ENCODE measurements at places on chromosomes 6 and 20.
A peak's percentile ranks its signal among the peaks of the same experiment; 100 is the strongest.

GRCh38 chr20:10177326-10177725 is 41.3 kb upstream of the SNAP25 start:
- no peak for DNase-seq

DNA sequence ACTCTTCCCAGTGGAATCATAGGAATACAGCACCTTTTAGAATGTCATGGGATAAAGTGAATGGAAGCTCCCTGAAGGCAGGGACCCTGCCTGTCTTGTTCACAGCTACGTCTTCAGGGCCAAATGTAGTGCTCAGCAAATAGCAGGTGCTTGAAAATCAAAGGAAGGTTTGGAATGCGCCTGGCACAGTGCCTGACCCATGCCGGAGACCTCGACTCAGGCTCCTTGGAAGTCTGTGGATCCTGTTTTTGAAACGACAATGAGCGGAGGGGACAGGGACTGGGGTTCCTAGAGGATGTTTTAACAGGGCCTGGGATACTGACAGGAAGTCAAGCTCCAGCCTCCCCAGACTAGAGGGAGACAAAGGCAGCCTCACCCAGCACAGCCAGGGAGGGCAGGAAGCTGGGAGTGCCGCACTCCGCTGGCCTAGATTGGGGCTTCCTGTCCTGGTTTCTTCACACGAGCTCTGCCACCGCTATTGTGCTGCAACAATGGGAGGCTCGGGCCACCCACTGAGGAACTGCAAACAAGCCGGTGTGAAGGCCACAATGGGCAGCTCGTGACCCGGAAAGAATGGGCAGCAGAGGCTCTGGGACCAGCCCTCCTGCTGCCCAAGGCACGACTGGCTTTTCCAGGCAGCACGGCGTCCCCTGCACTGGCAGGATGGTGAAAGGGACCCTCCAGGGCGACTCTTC is 76.7 kb downstream of the PREX1 start:
- DNase-seq = peak; percentile 27

DNA sequence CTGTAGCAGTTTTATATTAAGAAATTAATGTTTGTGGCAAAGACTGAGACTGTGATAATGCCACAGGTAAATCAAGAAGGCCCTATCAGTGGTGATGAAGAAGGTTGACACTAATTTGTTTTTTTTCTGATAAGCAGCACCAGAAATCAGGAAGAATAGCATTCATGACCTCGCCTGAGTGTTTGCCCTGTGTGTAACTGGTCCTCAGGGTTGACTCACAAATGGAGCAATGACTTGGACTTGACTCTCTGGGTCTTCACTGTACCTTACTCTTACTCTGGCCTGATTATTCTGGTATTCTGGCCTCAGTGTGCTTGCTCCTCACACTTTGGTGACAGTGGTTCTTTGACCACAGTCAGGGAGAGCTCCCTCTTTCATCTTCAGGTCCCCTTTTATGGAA is 243.9 kb downstream of the HAO1 start:
- no peak for DNase-seq

GRCh38 chr6:146955570-146955969 is 248.6 kb upstream of the STXBP5 start:
- DNase-seq = no peak

DNA sequence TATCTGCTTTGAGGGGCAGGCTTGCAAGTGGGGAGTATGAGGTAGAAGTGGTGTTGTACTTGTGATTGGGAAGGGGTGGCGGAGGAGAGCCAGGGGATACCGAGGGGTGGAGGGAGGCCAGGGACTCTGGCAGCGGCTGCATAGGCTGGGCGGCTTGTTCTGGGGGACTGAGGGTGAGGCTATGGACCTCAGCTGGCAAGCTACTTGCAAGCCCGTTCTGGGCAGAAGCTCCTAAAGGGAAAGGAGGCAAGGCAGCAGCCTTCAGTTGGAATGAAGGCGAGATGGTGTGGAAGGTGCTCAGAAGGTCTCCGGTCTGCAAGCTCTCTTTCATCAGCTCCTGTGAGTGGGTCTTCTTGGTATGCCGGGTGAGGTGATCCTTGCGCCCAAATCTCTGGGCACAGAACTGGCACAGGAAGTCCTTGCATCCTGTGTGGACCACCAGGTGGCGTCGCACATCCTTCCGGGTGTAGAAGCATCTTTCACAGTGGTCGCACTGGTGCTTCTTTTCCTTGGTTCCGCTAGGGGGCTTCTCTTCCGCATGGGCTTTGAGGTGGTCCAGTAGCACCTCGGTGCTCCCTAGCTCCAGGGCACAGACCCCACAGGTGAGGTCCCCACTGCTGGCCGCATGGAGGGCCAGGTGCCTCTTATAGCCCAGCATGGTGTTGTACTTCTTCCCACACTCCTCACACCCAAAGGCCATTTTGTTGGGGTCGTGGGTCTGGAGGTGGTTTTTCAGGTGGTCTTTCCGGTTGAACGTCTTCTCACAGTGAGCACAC is 66.0 kb downstream of the PLAGL1 start:
- peak; percentile 77 for DNase-seq

DNA sequence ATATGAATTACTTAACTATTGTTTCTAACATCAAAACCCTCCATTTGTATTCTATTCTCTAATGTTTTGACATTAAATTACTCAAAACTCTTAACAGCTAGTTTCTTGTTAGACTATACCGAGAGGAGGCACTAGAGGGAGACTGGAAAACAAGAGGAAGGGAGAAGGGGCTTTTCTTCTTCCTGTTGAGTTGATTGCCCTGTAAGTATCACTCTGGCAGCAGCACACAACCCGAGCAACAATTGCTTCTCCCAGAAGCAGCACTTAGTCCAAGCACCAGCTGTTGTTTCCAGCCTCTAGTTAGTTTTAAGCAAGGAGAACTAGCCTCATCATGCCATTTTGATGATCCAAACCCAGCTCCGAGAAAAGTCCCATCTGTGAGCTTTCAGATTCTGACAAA is 603.8 kb downstream of the PRKN start:
- DNase-seq = no peak

GRCh38 chr20:26163890-26164289 is 467.2 kb upstream of the ZNF337 start:
- DNase-seq = no peak

DNA sequence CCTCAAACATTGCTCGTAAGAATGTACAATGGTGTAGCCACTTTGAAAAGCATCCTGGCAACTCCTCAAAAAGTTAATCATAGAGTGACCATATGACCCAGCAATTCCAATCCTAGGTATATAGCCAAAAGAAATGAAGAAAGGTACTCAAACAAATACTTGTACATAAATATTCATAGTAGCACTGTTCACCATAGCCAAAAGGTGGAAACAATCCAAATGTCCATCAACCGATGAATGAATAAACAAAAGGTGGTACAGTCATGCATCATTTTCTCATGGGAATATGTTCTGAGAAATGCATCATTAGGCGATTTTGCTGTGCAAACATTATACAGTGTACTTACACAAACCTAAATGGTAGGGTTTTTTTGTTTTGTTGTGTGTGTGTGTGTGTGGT is 74.4 kb upstream of the TBC1D7 start:
- no peak for DNase-seq

DNA sequence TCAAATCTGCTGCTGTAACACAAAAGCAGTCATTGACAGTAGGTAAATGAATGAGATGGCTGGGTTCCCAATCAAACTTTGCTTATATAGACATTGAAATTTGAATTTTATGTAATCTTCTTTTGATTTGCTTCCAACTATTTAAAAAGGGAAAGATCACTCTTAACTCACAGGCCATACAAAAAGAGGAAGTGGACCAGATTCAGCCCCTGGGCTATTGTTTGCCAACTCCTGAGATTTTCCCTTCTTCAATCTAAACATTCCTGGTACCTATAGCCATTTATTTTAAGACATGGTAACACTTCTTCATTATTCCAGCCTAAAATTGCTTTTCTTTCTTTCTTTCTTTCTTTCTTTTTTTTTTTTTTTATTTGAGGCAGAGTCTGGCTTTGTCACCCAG is 260.6 kb downstream of the TFAP2A start:
- no peak for DNase-seq

GRCh38 chr6:7153789-7154188 is 46.0 kb downstream of the RREB1 start:
- DNase-seq = peak; percentile 40

- no peak for DNase-seq
Measured at GRCh38 chr6:116158641-116159040, 32.7 kb upstream of the COL10A1 start.

DNA sequence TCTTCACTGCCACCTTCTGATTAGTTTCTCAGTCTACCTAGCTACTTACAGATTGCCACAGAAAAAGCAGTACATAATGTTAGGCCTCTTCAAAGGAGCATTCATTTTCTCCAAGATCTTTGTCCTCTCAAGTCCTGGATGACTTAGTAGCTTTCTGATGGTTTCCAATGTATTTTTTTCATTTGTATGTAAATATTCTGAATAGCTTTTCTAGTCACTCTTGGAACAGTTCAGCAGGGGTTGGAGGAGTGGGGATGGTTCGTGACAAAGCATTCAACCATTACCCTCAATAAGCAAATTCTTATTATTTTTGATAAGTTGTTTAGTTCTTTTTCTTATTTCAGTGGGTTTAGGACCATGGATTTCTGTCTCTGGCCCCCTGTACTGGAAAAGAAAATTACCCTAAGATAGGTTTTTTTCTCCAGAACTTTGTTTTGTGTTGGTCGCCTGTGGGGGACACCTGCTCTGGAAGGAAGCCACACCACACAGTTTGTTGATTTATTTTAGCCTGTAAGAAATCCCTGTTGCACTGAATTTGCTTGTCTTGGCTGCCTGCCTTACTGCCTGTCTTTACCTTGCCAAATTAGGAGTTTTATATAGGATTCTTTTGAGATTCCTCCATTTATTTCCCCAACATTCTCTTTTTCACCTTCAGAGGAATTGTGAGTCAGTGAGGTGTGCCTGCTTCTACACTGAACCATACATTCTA is 247.9 kb downstream of the RFPL4B start:
- DNase-seq = no peak

DNA sequence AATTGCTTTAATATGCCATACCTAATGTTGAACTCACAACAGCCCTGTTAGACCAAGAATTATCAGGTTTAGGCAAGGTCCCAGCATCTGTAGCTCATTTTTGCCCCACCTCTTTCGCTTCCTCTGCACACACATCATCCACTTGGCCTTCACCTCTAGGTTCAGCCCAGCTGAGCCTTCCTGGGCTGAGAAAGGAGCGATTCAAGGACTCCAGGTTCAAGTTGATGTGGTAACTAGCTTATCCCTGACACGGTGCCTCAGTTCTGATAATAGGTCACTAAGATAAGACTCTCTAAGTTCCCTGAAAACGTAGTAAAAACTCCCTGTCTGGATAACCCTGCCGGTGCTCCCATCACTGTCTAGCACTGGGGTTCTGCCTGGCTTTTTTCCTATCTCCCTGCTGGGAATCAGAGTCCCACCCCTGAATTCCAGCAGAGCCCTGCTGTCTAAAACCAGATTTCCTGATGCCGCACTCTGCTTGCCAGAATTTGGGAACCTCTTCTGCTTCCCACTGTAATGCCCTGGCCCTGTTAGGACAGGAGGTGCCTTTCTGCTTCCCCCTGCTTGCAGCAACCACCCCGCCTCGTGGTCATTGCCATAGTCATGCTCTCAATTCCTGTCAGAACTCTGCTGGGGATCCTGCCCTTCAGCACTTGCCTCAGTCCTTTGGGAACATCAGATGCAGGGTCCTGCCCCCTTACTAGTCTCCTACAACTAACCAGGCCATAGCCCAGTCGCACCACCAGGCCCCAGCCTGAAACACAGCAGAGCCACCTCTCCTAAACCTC is 47.6 kb downstream of the ALDH8A1 start:
- no peak for DNase-seq

- no peak for DNase-seq
Measured at GRCh38 chr6:152355166-152355565, 282.0 kb downstream of the SYNE1 start.

DNA sequence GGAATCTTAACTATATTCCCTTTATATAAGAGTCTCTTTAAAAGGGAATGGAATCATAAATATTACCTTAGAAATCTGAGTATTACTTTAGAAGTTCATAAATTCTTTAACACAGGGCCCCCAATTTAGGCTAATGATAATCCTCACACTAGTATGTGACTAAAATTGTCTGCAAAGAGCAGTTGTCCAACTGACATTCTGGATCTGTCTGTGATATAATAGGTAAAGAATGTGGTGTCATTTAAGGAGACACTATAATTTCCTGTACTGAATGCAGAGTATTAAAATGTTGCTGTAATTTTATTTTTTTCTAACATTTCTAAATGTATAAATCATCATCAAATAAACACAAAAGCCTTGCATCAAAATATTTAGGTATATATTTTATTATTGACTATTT is 128.5 kb upstream of the DST start:
- no peak for DNase-seq

GRCh38 chr6:336159-337114 is 44.1 kb downstream of the DUSP22 start:
- DNase-seq = peak; percentile 25

GRCh38 chr6:157547112-157547511 is 166.1 kb downstream of the ZDHHC14 start:
- no peak for DNase-seq

GRCh38 chr6:29977425-29977727 is 35.0 kb downstream of the HLA-A start:
- no peak for DNase-seq

DNA sequence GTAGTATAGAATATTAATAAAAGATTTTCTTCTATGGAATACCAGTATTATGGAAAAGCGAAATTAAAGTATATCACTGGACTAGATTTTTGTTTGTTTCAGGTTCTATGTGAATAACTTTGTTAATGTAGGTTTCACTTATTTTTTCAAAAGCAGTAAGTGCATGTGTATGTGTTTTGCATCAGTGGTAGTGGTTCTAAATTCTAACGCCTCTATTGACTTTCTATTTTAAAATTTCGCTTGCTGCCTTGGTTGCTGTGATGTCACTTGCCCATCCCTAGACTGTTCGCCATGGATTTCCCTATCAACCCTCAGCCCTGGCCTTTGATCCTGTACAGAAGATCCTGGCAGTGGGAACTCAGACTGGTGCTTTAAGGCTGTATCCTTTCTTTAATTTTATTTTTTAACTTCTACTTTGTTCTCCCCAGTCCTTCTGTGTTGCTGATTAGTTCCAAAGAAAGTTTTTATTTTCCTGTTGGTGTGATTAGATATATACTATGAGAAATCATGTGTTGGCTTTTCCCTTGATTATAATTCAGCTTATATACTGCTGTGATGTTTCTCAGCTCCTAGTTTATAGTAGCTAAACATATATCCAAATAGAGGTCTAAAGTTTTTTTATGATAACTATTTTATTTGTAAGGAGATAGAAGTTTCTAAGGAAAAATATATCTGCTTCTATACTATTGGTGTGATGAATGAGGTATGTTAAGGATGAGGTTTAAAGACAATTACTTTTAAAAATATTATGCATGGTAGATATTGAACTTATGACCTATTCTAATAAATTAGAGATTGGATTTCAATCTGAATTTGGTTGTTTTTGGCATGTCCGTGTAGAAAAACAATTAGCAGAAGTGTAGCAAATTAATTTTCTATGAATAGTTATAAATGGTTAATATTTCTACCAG is 1.7 kb downstream of the STXBP5 start:
- no peak for DNase-seq

GRCh38 chr20:40697541-40697940 is 8.5 kb upstream of the MAFB start:
- no peak for DNase-seq
